CD4-positive, alpha-beta T cell (primary cell): ENCODE measurements at places on chromosomes 16 and 17. TPM values are rescaled to one million over a fixed set of nuclear protein-coding genes. Genes with fewer than 3 reads are reported as not detected.

GRCh38 chr17:70896843-70897242 is 727.5 kb downstream of the KCNJ2 start:
- DNase-seq: no peak
- no peaks in the 10 kb centered on the region for H3K4me1 ChIP-seq
- H3K27me3 ChIP-seq: no peaks in the 10 kb centered on the region
- no peak overlapping the region for H3K27ac ChIP-seq
- no peak overlapping the region for H3K4me3 ChIP-seq

- H3K36me3 ChIP-seq: no peaks in the 10 kb centered on the region
- no peaks in the 10 kb centered on the region for H3K27me3 ChIP-seq
- H3K27ac ChIP-seq: no peak overlapping the region
- no peak for DNase-seq
- no peaks in the 10 kb centered on the region for H3K4me1 ChIP-seq
- H3K4me3 ChIP-seq: no peak overlapping the region
Measured at GRCh38 chr17:57331423-57331822, 75.1 kb downstream of the MSI2 start.

- DNase-seq: no peak
- no peak overlapping the region for H3K27ac ChIP-seq
- H3K4me1 ChIP-seq: no peaks in the 10 kb centered on the region
- H3K4me3 ChIP-seq: no peak overlapping the region
- no peaks in the 10 kb centered on the region for H3K27me3 ChIP-seq
Measured at GRCh38 chr17:78558989-78559388, 18.2 kb downstream of the DNAH17 start.

Gene BRIP1
- total RNA-seq: 1.0 TPM

Gene SYNGR2
- 41.3 TPM for total RNA-seq
